Thoracic aorta (tissue), 2 donors: ENCODE measurements at places on chromosomes 11 and 22.

GRCh38 chr22:23269441-23270211 lies 89.3 kb downstream of the BCR start:
- H3K4me3 ChIP-seq, result no peak overlapping the region
- peaks cover 59% of the 10 kb centered on the region for H3K36me3 ChIP-seq
- no peak for DNase-seq
- no peaks in the 10 kb centered on the region for H3K4me1 ChIP-seq

- H3K36me3 ChIP-seq, result no peaks in the 10 kb centered on the region
- H3K27ac ChIP-seq, result no peak overlapping the region
- no peak for DNase-seq
- no peaks in the 10 kb centered on the region for H3K4me1 ChIP-seq
- no peak overlapping the region for H3K4me3 ChIP-seq
These were observed 58.4 kb downstream of the TENM4 start for GRCh38 chr11:79382301-79383050.

GRCh38 chr22:27572278-27572666 lies 229.3 kb downstream of the MN1 start:
- no peak overlapping the region for H3K27ac ChIP-seq
- no peak overlapping the region for H3K4me3 ChIP-seq
- H3K36me3 ChIP-seq, result no peaks in the 10 kb centered on the region
- no peaks in the 10 kb centered on the region for H3K4me1 ChIP-seq
- no peaks in the 10 kb centered on the region for H3K27me3 ChIP-seq

GRCh38 chr11:111718436-111718835 lies 47.8 kb downstream of the PPP2R1B start:
- H3K36me3 ChIP-seq, result peaks cover 42% of the 10 kb centered on the region
- no peak for DNase-seq
- H3K27ac ChIP-seq, result peak overlapping the region; percentile 64
- peaks cover 8% of the 10 kb centered on the region for H3K4me1 ChIP-seq
- no peaks in the 10 kb centered on the region for H3K27me3 ChIP-seq
- H3K4me3 ChIP-seq, result peak overlapping the region; percentile 32

- no peak overlapping the region for H3K4me3 ChIP-seq
- no peaks in the 10 kb centered on the region for H3K27me3 ChIP-seq
- H3K4me1 ChIP-seq, result peaks cover 11% of the 10 kb centered on the region
- peaks cover 13% of the 10 kb centered on the region for H3K36me3 ChIP-seq
- H3K27ac ChIP-seq, result peak overlapping the region; percentile 4
- DNase-seq, result no peak
These were observed 2.4 kb downstream of the UCP2 start for GRCh38 chr11:73980001-73980961.
